ENCODE measurements at places on chromosomes 7 and 10.
A peak's percentile ranks its signal among the peaks of the same experiment; 100 is the strongest.

- DNase-seq = peak; percentile 73
Measured at GRCh38 chr7:6589829-6590644, at the start of gene INTS15. INTS15 (plus strand) TSS chr7:6590021; CDS start chr7:6590284, 263 bp downstream.

DNA sequence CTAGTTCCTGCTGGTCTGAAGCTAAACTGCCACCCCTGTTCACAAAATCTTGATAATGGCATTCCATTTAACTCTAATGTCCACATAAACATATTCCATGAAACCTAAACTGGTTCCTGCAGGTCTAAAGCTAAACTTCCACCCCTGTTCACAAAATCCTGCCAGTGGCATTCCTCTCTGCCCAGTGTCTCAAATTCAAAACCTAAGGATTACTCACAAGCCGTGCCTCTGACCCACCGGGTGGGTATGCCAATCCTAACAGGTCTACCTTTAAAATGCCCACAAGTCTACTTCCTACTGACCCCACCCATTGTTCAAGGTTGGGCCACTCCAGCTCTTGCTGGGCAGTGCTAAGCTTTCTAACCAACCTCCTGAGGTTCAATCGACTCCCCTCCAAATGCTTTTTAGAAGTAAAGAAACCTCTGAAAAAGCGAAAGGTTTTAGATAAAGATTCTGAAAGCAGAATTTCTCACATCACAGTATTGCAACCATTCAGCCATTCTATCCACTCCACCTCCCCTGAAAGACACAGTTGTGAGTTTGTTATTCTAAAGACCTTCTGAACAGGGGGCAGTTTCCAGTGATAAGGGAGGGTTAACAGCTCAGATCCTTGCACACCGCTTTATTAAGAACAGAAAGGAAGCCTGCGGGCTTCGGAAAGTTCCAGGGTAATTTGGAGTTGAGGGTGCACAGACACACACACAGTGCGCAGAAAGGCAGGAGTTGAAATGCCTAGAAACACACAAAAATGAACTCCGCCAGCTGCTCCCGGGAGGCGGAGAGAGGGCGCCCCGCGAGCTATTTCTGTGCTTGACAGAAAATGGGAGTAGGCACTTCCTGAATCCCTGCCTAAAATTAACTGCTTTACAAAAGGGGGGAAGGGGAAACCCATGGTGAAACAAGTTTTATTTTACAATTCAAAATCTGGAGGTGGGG, 87.7 kb downstream of the TNS3 start:
- DNase-seq = no peak

DNA sequence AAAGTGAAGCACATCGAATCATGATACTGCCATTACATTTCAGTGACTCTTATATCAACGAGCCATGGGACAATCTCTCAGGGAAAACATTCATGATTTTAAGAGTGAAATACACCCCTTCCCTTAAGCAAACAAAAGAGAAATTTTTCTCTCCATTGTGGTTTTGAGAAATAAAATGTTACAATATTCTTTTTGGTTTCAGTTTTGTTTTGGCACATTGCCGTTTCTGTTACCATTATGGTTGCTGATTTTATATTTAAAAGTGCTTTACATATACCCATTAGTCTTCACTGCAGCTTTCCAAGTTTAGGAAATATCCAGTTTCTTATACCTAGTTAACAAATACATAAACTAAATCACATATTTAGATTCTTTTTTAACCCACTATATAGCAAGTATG, 126.8 kb upstream of the SEM1 start:
- no peak for DNase-seq

- DNase-seq = no peak
Measured at GRCh38 chr10:78173360-78174015, 139.8 kb downstream of the RPS24 start.

- no peak for DNase-seq
Measured at GRCh38 chr10:131746241-131746711, 154.5 kb upstream of the PPP2R2D start.

- DNase-seq = peak; percentile 2
Measured at GRCh38 chr7:107353701-107354100, 116.2 kb upstream of the GPR22 start.

- DNase-seq = no peak
Measured at GRCh38 chr7:123601530-123601929, at the start of gene ASB15. ASB15 (plus strand) TSS chr7:123601821; CDS start chr7:123614503, 12,682 bp downstream.

DNA sequence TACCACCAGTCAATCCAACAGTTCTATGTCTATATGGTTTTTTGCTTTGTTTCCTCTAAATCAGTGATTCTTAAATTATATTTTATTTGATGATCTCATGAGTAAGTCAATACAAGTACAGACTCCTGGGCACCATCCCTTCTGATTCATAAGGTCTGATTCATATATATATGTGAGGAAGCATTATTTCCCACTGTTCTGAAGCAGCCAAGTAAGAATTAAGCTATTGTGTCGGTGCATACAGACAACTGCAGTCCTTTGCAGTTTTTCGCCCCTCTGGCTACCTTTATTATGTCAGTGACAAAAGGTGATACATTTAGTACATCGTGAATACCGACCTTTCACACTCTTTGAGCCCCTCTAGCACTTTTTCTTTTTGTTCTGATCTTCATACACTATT, 1079.6 kb upstream of the C7orf33 start:
- peak; percentile 38 for DNase-seq

- no peak for DNase-seq
Measured at GRCh38 chr10:121112579-121113384, 261.6 kb downstream of the WDR11 start.

DNA sequence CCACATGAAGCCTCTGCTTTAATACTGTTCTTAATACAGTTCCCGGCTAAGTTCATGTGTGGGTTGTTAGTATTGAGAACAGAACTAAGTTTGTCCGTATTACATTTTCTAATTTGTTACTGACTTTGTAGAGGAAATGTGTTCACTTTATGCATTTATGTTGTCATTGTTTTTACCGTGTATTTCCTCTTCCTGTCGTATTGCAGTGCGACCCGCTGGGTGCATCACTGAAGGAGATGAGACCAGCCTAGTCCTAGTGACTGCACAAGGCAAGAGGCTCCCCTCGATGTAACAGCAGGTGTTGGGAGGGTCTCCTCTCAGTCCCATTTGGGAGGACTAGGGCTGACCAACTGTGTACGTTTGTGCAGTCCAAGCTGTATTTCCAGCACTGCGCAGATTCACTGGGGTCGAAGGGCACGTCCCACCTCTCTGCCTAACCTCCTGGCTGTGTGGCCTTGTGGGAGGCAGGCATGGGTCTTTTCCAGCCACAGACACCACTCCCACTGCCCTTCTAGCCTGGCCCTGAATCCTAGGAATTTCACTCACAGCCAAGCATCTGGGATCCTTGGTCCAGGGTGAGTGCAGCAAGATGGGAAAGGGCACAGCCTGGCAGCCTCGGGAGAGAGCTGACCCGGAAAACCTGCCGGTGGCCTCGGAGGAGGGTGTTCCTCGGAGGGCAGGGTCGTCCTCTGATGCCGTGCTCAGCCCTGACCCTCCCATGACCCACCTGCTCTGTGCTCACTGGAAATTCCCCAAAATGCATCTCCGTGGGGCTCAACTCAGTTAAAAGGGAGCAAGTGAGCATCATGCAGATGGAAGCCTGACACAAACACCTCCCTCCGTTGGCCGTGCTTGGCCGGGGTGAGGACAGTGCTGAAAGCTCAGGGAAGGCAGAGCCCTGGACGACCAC, 63.9 kb upstream of the FAM20C start:
- DNase-seq = no peak

- DNase-seq = no peak
Measured at GRCh38 chr10:114912470-114912859, 25.5 kb upstream of the TRUB1 start.

All from amniotic epithelial cell (primary cell).